Suppressor macrophage treated with lipopolysaccharide for 1 hour (primary cell): ENCODE measurements at places on chromosomes 13 and 19.

- DNase-seq: no peak
These were observed 36.4 kb downstream of the TEX29 start for GRCh38 chr13:111356795-111357194.

GRCh38 chr13:28128926-28129325 is 9.4 kb upstream of the PAN3 start:
- DNase-seq: no peak

- peak; percentile 7 for DNase-seq
These were observed 750.6 kb downstream of the DIAPH3 start for GRCh38 chr13:59413126-59413525.

GRCh38 chr19:54392105-54392504 is 23.2 kb upstream of the TTYH1 start:
- DNase-seq: no peak

- no peak for DNase-seq
These were observed 8.4 kb downstream of the CSNK1A1L start for GRCh38 chr13:37097076-37097475.

GRCh38 chr13:94435604-94436226 is 43.8 kb downstream of the DCT start:
- DNase-seq: peak; percentile 71

DNA sequence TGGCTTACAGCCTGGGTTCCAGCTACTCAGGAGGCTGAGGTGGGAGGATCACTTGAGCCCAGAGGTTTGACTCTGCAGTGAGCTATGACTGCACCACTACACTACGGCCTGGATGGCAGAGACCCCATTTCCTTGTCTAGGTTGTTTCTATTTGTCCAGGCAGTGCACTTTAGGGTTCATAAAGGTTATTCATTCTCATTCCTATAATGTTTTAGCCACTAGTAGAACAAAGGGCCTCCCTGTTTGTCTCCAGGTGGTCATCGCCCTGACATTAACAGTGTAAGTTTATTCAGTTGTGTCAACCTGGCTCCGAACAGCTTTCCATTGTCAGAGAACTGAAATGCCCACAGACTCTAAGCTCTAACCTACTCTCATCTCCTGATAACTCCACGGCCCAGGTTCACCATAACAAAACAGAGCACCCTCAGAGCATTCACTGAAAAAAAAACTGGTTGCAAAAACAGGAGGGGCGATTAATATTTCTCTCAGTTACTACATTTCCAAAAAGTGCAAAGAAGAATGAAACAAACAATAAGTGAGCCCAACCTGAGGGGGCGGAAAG is 37.1 kb downstream of the SMAD9 start:
- DNase-seq: no peak

GRCh38 chr13:66312312-66313087 is 917.6 kb downstream of the PCDH9 start:
- no peak for DNase-seq

DNA sequence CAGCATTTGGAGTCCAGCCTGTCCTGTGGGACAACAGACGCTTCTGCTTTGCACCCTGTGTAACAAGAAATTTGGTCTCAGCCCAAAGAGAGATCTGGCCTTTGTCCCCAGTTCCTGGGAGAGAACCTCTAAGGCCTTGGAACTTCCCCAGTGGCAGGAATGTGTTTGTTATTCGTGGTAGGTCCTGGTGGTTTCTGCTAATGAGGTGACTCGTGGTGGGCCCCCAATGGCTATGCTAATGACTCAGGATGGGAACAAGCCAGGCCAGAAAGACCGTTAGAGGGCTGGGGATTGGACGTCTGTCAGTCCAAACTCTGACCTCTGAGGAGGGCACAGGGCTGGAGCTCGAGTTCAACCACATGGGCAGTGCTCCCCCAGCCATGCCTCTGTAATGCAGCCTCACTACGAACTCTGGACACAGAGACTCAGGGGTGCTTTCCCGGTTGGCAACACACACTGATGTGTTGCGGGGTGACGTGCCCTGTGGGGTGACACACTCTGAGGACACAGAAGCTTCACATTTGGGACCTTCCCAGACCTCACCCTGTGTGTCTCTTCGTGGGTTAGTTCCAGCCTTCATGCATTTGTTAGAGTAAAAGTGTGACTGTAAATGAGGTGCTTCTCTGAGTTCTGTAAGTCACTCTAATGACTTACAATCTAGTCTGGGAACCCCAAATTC is 38.9 kb downstream of the TEX29 start:
- no peak for DNase-seq
